Stimulated activated CD8-positive, alpha-beta memory T cell treated with anti-CD3 and anti-CD28 coated beads, Interleukin-15, amount 100 ng/mL, for 1 hour (primary cell): ENCODE measurements at places on chromosomes 7 and 10.

- DNase-seq, result no peak
These were observed 92.4 kb downstream of the ARID5B start for GRCh38 chr10:61993711-61994401.

GRCh38 chr7:22179442-22179879, 177.5 kb downstream of the RAPGEF5 start:
- DNase-seq, result no peak

DNA sequence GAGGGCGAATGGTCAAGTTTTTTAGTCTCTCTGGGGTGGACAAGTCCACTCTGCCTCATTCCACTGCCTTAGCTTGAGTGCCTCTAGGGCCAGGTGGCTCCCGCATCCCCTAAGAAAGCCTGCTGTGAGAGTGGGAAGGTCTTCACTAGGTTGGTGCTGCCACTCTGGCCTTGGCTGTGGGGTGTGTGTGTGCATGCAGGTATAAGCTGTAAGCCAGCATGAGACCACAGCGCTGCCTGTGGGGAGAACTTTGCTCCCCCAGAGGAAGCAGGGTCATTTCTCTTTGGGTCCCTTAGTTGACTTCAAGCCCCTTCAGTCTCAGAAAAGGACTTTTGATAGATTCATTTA, 25.5 kb upstream of the PCBD1 start:
- DNase-seq, result no peak

GRCh38 chr10:110684800-110685446, 40.8 kb downstream of the RBM20 start:
- DNase-seq, result no peak

DNA sequence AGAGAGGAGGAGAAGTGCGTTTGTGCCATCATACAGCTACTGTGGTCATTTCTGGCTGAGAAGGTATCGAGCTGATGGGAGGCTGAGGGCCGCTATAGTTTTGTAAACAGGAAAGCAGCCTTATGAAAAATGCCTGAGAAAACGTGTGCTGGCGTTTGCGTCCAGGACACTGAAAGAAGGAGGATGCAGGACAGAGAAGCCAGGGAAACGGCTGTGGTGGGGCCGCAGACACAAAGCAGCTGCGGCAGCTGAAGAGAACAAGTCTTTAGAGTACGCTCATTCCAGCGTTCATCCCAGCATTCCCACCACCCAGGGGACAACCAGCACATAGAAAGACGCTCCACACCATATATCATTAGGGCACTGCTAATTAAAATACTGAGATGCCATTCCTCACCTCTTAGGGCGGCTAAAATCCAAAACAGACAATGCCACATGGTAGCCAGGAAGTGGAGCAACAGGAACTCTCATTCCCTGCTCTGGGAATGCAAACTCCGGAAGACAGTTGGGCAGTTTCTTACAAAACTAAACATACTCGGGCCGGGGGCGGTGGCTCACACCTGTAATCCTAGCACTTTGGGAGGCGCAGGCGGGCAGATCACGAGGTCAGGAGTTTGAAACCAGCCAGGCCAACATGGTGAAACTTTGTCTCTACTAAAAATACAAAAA, 18.4 kb downstream of the GNA12 start:
- DNase-seq, result no peak

- no peak for DNase-seq
These were observed 238.9 kb downstream of the FOXP2 start for GRCh38 chr7:114653364-114654088.

GRCh38 chr7:130356876-130357611, 12.4 kb downstream of the CPA5 start:
- DNase-seq, result no peak

DNA sequence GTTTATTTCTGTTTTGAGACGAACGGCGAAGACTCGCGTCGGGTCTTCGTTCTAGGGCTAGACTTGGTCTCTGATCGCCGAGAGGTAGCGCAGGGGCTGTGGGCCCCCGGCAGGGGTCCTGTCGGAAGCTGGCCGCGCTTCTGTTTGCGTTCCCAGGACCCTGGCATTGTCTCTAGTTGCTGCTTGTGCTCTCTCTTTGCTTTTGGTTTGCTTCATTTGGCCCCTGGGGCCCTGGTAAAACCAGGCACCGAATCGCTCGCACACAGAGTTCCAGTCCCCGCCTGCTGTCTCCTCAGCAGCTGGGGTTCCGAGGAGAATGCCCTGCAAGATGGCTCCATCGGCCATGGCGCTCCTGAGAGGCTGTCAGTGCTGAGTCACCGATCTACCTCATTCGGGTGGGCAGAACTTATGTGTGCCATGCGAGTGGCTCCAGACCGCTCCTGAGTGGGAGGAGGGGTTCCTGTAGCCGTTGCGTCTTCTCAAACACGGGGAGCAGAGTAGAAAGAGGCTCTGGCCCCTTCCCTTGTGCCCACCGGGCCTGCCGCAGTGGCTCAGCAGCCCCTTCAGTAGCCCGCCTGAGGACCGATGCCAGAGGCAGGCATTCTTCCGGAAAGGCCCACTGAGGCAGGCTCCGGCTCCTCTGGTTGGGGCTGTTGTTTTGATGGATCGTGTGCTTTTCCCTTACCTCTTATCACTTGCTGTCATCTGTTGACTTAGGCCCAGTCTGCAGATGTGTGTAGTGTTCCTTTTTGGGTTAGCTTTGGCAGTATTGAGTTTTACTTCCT, 826 bp downstream of the CHPF2 start:
- DNase-seq, result peak; percentile 49

GRCh38 chr10:130484468-130485180, 348.4 kb downstream of the GLRX3 start:
- no peak for DNase-seq

DNA sequence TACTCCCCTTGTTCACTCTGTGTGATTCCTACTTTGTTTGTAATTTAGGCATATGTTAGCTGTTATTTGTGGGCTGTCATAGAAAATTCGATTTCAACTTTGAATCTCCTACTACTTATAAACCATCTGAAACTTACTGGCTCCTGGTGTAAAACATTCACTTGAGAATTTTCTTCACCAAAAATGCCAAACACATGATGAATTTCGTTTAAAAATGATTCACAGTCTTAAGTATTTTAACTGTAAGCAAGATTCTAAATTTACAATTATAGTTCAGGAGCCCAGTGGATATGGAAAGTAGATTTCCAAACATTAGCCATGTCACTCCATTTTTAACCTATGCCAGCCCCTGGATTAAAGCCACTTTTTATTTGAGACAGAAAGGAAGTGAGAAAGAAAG, 3.1 kb downstream of the CPED1 start:
- DNase-seq, result no peak

- DNase-seq, result no peak
These were observed 4.7 kb upstream of the EIF5AL1 start for GRCh38 chr10:79507440-79508167.

GRCh38 chr10:43419997-43420368, 11.0 kb upstream of the HNRNPF start:
- no peak for DNase-seq

GRCh38 chr7:57362868-57363267, 87.1 kb upstream of the ZNF716 start:
- no peak for DNase-seq

GRCh38 chr10:4653160-4653559, 172.8 kb upstream of the AKR1E2 start:
- DNase-seq, result no peak

DNA sequence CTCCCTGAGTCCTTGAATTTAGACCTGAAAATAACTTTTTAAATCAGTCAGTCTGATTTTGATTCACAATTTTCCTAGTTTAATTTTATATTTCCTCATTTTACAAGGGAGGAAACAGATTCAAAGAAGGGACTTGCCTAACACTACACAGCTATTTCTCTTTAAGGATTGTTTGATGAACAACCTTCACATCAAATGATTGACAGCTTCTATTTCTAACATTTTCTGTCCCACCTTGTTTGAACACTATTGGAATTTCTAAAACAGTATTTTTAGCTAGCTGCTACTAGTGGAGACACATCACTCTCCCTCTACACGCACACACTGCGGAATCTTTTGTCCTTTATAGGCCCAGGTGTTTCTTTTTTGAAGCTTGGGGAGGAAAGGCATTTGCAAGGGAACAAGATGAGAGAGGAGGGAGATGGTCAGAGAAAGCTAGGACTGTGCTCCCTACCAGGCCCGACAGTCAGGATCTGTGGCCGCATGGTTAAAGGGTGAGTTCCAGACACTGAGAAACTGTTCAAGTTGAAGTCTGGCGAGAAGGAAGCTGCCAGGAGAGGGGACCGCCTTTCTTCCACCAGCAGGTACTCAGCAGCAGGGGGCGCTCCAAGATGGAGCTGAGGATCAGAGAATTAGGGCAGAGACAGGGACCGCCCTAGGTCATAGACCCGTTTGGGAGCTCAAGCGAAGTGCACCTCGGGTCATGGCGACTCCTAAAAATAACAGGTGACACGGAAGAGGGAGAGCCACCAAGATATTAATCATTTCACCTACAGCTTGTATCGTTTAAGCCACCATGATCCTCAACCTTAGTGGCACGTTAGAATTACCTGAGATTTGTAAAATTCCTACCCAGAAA, 49.7 kb downstream of the DNAJC12 start:
- peak; percentile 50 for DNase-seq

- no peak for DNase-seq
These were observed 6.9 kb downstream of the SAR1A start for GRCh38 chr10:70163448-70163847.

- no peak for DNase-seq
These were observed 2.8 kb downstream of the WDR86 start for GRCh38 chr7:151406886-151407583.

- DNase-seq, result no peak
These were observed 106.7 kb downstream of the NKX6-2 start for GRCh38 chr10:132679217-132679595.

- DNase-seq, result no peak
These were observed 13.0 kb downstream of the SCART1 start for GRCh38 chr10:133466683-133467275.

- DNase-seq, result no peak
These were observed 69.9 kb downstream of the FAM204A start for GRCh38 chr10:118272149-118272721.

DNA sequence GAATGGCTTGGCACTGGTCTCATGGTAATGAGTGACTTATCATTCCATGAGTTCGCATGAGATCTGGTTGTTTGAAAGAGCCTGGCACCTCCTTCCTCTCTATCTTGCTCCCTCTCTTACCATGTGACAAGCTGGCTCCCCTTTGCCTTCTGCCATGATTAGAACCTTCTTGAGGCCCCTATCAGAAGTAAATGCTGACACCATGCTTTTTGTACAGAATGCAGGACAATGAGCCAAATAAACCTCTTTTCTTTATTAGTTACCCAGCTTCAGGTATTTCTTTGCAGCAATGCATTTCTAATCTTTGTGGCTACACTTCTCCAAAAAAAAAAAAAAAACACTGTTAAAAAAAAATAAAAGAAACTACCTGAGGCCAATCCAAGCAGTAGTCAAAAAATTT, 17.1 kb upstream of the SLC13A1 start:
- no peak for DNase-seq

GRCh38 chr10:5033061-5033778, 29.6 kb upstream of the AKR1C2 start:
- no peak for DNase-seq

- DNase-seq, result no peak
These were observed 82.9 kb upstream of the STRIP2 start for GRCh38 chr7:129351320-129351719.

GRCh38 chr7:37974711-37975110, 54.3 kb downstream of the EPDR1 start:
- DNase-seq, result no peak
